ENCODE measurements at places on chromosomes 1 and 21. TPM values are rescaled to one million over a fixed set of nuclear protein-coding genes. Genes with fewer than 3 reads are reported as not detected.

Gene ZFP69
- total RNA-seq: 9.3 TPM

DNA sequence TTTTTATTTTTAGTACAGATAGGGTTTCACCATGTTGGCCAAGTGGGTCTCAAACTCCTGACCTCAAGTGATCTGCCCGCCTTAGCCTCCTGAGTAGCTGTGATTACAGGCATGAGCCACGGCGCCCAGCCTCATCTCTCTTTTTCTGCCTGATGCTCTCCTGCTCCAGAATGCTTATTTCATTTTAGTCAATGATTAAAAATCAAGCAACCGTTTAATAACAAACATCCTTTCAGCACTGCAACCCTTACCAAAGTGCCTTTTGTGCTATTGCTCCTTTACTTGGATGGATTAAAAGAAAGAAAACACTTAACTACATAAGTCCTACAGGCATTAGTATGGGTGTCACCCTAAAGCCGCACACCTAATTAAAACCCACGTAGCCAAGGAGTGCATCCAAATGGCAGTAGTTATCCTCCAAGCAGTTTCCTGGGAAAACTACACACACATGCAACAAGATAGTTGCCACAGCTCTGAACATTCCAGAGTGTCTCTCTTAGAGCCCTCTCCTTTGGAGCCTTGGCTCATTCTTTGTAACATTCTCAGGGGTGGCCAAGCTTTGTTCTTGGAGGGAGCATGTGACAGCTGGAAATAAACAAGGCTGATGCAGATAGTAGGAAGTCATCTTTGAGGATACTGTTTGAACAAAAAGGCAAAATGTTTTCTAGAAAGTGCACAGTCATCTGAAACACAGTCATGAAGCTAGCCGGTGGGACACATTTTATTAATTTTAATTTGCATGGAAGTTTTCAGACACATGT, 51.2 kb downstream of the KCNJ15 start:
- no peak for DNase-seq

Gene CCDC185
- total RNA-seq: 0.06 TPM

DNA sequence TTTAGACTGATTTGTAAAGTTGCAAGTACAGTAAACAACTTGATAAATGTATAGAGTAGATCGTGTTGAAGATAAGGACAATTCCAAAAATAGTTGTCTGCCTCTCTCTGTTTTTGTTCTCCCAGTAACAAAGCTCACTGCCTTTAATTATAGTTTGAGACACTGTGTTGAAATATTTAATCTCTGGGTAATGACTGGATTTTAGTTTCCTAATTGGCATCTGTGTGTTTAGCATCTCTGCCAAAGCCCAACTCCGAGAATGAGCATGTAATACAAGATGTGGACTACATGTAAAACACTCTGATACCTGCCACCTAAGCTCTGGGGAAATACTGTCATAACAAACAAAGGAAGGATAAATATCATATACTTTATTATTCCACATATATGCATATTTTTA, 27.7 kb upstream of the SDE2 start:
- DNase-seq: no peak

Gene FCRL5
- not detected for total RNA-seq

- no peak for DNase-seq
Observed at GRCh38 chr1:150999926-151000325, 6.8 kb downstream of the MINDY1 start.

DNA sequence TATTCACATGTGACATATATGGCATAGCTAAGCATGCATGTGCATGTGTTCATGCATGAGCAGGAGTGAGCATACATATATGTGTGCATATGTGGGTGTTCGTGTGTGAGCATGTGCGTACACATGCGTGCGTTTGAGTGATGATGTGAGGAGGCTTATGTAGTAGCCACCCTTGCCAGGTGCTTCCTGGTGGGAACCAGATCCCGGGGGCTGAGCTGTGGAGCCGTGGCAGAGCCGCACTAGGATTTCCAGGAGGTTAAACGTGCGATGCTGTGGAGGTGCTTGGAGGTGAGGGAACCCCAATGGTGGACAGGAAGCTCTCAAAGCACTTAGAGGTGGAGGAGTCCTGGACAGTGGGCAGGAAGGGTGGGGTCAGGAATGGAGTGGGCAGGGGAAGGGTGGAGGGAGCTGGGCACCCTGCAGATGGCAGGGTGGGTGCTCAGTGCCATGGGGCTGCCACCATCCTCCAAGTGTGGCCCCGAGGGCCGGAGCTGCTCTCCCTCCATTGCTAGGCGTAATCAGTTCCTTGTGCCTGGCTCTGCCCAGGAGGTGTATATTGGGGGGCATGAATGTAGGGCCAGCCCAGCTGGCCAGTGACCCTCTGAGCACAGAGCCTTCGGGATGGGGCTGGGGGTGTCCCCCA, 48.5 kb downstream of the COL18A1 start:
- no peak for DNase-seq

Gene RPTN
- total RNA-seq: not detected

- DNase-seq: no peak
Observed at GRCh38 chr1:164801246-164801731, 242.3 kb downstream of the PBX1 start.

Gene RIPPLY3
- total RNA-seq: not detected

GRCh38 chr1:14713077-14713476, 114.6 kb downstream of the KAZN start:
- no peak for DNase-seq

Gene MROH9
- total RNA-seq: not detected

DNA sequence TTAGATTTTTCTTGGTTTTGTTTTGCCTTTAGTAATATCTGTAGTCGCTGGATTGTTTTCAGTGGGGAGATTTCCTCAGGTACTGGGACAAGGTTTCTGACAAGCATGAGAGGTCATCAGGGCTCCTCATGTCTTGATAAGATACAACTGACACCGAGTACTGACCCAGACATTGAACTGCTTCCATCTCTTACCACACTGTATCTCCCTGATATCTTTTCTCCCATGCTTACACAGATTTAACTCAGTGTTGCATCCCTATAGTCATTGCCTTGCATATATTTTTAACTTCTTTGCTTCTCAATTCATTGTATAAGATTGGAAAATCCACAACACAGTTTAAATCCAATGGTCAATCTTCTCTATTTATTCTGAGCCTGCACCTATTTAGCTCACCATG, 12.4 kb upstream of the CYB5R1 start:
- no peak for DNase-seq

Gene NBPF10
- total RNA-seq: 0.46 TPM

Gene PBX1
- total RNA-seq: 16.2 TPM

DNA sequence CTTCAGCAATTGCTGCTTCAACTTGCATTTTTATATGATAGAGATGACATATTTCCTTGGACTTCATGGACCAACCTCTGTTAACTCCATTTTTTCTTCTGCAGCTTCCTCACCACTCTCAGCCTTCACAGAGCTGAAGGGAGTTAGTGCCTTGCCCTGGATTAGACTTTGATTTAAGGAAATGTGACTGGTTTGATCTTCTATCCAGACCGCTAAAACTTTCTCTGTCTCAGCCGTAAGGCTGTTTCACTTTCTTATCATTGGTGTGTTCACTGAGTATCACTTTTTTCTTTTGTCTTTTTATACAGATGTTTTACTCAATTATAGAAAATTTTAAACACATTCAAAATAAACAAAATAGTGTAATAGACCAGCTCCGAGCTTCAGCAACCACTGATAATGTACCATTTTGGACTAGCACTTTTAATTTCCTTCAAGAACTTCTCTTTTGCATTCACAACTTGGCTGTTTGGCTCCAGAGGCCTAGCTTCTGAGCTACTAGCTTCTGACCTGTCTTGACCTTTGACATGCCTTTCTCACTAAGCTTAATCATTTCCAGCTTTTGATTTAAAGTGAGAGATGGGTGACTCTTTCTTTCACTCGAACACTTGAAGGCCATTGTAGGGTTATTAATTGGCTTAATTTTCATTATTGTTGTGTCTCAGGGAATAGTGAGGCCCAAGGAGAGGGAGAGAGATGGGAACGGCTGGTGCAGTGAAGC, 9.3 kb downstream of the NEK7 start:
- DNase-seq: no peak
